ENCODE measurements at places on chromosomes 1 and 21.

DNA sequence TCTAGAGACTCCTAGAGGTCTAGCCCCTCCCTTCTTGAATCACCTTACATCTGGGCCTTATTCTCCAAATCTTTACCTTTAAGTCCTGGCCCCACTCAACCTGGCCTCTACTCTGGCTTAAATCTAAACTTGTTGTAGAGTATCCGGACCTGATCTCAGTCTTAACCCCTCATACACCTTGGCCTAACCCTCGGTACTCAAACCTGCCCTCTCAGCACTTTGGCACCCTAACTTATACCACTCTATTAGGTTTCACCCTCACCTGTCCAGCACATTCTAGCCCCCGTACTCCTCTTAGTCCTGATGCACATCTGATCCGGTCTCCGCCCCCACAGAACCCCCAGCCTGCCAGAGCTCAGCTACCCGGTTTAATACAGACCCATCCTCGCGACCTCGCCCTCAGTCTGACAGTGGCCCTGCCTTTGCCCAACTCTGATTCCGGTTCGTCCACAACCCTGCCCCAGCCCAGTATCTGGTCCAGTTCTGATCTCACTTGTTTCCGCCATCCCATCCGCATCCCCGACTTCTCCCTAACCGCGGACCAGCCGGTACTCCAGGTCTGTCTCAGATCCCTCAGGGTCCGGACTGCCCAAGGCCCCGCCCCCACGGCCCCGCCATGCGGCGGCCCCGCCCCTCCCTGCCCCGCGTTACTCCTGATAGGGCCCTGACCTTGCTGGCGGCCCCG is 1.5 kb downstream of the TRIM62 start:
- DNase-seq, result peak; percentile 95

GRCh38 chr1:101069158-101069557 is 43.6 kb upstream of the DPH5 start:
- DNase-seq, result no peak

- no peak for DNase-seq
These were observed 33.5 kb downstream of the KCNC4 start for GRCh38 chr1:110243574-110243973.

- DNase-seq, result no peak
These were observed 13.2 kb upstream of the PRMT2 start for GRCh38 chr21:46622226-46622625.

DNA sequence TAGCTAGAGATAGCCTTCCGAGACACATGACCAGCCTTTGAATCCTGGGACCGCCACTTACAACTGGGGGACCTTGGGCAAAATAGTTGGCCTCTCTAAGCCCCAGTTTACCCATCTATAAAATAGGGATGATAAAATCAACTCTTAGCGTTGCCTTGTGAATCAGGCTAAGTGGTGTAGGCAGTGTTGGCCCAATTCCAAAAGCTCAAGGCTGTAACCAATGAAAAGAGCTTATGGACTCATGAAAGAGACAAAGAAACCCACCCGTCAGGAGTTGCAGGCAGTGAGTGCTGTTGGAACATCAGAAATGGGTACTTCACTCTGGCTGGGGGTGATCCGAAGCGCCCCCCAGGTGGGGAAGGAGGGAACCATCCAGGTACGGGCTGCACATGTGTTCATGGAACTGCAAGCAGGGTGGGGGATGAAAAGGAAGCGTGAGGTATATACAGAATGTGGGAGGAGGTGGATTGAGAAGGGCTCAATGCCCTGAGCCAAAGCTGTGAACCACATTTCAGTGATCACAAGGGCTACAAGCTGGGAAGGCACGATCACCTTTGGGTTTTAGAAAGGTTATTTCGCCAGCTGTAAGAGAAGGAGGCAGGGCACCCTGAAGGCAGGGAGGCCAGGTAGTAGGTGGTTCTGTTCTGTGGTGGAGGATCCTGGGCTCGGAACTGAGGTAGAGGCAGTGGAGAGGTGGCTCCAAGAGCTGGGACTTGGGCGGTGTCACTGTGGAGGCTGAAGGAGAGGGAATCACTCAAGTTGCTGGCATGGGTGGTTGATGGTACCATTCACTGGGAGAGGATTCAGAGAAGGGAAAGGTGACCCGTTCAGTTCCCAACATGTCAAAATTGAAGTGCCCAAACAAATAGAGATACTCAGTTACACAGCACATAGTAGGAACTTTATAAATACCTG is 11.4 kb upstream of the KIAA1614 start:
- DNase-seq, result no peak

DNA sequence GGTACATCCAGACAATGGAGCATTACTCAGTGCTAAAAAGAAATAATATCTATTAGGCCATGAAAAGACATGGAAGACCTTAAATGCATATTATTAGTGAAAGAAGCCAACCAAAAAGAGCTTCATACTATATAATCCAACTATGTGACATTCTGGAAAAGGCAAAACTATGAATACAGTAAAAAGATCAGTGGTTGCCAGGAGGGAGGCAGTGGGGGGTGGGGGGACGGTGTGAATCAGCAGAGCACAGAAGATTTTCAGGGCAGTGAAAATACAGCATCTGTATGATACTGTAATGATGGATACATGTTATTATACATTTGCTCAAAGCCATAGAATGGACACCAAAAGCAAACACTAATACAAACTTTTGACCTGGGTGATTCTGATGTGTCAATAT is 339.4 kb upstream of the SNX7 start:
- DNase-seq, result no peak

DNA sequence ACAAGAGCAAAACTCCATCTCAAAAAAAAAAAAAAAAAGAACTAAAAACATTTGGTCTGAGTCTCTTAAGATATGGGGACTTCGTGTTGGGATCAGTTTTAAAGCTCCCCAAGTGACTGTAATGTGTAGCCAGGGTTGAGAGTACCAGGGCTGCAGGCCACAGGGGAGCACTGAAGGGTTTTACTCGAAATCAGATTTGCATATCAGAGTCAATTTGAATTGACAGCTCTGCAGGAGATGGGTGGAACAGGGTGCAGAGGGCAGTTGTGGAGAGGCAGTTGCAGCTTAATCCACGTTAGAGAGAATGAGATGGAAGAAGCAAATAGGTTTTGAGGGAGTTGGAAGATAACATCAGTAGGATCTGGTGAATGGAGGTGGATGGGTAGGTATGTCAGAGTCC is 20.6 kb upstream of the ELOA start:
- DNase-seq, result no peak

- DNase-seq, result no peak
These were observed 38.0 kb downstream of the LAMC1 start for GRCh38 chr1:183061194-183061593.

GRCh38 chr1:39852876-39853275 is 30.4 kb downstream of the TRIT1 start:
- DNase-seq, result no peak

DNA sequence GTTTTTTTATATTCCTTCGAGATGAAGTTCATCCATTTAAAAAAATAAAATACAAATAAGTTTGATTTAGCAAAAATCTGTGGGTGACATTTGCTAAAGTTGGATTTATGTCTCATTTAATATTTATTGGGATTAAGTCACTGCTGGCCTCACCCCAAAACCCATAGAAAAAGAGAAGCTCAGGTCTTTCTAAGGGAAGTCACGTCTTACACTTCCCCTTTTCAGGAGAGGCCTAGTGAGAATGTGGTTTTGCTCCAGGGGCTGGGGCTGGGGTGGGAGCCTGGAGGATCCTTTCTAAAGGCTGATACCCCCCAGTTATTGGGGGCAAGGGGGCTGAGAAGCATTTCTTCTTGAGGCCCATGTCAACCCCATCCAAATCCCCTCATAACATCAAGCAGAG is 300.3 kb downstream of the DSCAM start:
- DNase-seq, result no peak

- no peak for DNase-seq
These were observed 14.7 kb downstream of the KIF21B start for GRCh38 chr1:201008666-201009360.

All from NCI-H187 (cell line).